Endothelial cell of umbilical vein (primary cell): ENCODE measurements at places on chromosomes 4 and X.

GRCh38 chrX:5976332-5976731 is 252.3 kb downstream of the NLGN4X start:
- no peak for DNase-seq

- peak; percentile 84 for DNase-seq
These were observed 11.2 kb upstream of the PDGFRA start for GRCh38 chr4:54217642-54218495.

DNA sequence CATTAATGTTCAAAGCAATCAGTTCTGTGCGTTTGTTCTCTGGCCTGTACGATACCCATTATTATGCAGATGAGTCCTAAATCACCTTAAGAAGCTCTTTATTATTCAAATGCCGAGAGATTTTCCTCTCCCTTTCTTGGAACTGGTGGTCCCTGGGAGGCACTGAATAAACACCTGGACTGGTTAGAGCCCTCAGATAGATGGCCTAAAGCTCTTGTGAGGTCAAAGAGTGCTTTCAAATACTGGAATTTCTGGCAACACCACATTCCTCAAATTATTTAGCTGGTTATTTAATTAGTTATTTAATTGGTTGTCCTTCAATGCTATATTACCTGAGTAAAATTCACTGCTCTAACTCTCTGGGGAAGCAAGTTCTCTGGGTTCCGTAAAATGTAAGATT is 3.0 kb downstream of the ARHGEF38 start:
- no peak for DNase-seq

DNA sequence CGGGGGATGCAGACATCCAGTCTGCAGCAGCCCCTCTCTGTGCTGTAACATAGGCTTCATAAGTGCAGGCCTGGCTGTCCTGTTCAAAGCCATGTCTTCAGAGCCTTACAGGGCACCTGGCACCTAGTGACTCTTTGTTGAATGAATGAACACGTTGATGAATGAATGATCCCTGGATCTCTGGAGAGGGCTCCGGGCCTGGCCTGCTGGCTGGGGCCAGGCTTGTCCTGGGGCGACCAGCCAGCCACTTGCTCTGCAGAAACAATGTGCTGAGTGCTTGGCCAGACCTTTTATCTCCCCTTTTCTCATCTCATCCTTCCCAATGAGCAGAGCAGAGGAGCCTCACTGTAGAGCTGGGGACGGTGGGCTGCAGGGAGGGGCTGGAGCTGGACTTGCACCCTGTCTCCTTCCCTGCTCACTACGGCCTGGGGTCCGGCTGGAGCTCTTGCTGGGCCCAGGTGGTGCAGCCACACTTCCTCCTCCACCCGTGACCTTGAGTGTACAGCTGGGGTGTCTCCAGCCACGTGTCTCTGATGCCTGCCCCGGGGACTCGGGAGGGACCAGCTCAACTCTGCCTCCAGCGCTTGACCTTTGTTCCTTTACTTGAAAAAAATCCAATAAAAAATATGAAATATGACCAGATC is 77.9 kb downstream of the PSAPL1 start:
- DNase-seq, result no peak

- DNase-seq, result peak; percentile 72
These were observed 160.9 kb upstream of the GIMD1 start for GRCh38 chr4:106529348-106530023.

- peak; percentile 73 for DNase-seq
These were observed 170.5 kb downstream of the SLC39A8 start for GRCh38 chr4:102174719-102175189.

GRCh38 chr4:172809319-172809718 is 359.3 kb upstream of the GALNT7 start:
- DNase-seq, result no peak

GRCh38 chrX:116276261-116276660 is 105.7 kb downstream of the AGTR2 start:
- DNase-seq, result no peak

- DNase-seq, result no peak
These were observed 19.2 kb upstream of the RHOH start for GRCh38 chr4:40177591-40177990.

DNA sequence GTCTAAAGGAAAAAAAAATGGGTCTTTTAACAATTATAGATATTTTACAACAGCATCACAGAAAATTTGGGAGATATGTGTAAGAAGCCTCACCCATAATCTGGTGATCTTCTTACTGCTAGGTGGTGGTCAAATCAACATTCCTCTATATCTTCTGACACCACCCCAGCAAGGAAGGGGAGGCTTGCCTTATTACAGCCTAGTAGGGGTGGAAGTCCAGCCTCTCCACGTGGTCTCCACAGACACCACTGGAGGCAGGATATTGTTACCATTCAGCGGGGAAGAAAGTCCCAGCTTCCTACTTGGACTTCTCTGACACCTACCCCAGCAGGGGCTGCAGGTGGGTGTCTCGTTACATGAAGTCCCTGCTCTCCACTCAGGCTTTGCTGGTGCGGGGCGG is 28.7 kb downstream of the PRPS1 start:
- DNase-seq, result no peak

DNA sequence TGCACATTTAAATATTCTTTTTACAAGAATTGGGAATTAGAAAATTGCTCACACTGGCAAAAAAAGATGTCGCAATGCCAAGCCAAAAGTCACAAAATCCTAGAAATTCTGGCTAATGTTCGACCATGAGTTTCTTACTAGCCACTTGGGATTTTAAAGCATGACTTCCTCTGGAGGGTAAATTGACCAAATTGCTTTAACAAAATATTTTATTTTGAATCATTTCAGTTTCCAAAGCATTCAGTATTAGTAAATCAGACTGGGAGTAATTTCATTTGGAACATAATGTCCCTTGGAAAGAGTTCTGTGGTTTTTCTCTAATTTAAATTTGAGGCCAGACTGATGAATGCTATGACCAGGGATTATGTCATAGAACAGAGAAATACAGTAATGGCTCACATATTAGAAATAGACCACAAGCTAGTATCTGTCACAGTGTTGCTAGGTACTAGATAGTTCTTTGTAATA is 7.6 kb upstream of the CXCL5 start:
- DNase-seq, result no peak

DNA sequence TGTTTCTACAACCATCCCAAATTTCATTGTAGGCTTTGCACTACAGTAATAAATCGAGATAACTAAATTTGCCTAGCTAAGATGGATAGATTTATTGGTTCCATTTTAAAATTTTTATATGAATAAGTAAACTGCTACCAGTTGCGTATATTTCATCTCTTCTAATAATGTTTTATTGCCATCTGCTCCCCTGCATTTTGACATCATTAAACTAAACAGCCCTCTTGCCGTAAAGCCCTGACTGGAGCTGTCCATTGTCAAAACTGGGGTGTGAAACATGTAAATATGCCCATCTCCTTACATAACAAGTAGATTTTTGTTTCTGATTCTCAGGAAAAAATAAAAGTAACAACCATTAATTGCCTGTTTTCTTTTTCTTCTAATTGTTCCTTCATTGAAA is 130.8 kb upstream of the BMPR1B start:
- DNase-seq, result no peak

DNA sequence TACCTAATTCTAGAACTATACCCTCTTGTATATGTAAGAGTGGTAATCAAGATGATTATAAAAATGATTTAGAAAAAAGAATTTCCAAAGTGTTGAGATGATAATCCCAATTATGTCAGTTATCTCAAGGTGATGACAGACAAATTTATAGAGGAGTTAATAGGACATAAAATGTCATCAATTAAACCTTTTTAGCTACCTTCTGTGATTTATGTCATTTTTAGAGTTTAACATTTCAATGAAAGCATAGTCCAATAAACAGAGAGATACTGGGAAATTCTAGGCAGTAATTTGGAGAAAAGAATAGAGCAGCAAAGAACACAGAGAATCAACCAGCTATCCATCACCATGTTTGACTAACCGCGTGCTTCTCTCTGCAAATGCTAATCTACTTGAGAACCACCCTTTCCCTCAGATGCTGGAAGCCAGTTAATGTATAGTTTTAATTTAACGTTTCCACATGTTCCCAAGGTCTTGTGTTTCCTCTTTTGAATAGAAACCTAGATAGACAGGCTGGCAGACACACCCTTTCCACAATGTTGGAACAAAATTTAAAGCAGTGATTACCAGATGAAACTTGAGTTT is 433.1 kb upstream of the FAM241A start:
- no peak for DNase-seq

- peak; percentile 49 for DNase-seq
These were observed 631.5 kb downstream of the RAB28 start for GRCh38 chr4:12852338-12853307.

DNA sequence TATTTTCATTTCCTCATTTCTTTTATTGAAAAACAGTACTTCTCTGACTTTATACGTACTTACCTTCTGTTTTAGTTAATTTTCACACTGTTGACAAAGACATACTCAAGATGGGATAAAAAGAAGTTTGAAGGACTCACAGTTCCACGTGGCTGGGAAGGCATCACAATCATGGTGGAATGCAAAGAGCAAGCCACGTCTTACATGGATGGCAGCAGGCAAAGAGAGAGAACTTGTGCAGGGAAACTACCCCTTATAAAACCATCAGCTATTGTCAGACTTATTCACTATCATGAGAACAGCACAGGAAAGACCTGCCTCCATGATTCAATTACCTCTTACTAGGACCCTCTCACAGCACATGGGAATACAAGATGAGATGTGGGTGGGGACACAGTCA is 20.7 kb upstream of the UGT2B15 start:
- DNase-seq, result no peak

GRCh38 chrX:46791927-46792809 is 33.2 kb upstream of the SLC9A7 start:
- DNase-seq, result peak; percentile 84

DNA sequence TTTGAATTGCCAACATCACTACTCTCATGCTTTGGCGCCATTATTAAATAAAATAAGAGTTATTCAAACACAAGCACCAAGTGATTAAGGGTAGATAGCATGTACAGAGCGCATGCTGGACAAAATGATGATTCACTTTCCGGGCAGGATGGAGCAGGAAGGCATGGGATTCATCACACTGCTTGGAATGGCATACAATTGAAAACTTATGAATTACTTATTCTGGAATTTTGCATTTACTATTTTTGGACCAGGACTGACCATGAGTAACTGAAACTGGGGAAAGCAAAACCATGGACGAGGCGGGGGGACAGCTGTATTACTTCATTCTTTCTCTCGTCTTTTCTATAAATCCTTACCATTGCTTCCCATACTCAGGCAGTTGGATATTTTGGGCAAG is 28.5 kb upstream of the FGF5 start:
- DNase-seq, result peak; percentile 77

GRCh38 chrX:115226929-115227328 is 7.0 kb downstream of the LRCH2 start:
- DNase-seq, result peak; percentile 17

DNA sequence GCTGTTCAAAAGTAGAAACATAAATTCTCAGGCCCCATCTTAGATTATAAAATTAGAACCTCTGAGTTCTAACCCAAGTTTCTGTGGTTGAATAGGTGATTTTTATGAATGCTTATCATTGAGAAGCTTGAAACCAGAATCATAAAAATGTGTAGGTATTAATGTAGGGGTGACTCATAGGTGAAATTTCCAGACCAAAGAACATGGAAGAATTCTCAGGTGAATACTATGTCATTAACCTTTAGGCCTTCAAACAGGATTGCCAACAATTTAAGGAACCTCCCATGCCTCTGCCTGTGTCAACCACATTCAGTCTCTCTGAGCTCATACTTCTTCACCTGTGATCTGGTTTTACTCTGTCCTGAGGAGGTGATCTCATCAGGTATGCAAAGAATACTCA is 177.8 kb downstream of the NPFFR2 start:
- DNase-seq, result no peak

- DNase-seq, result no peak
These were observed 257.3 kb upstream of the NEIL3 start for GRCh38 chr4:177052211-177052934.

DNA sequence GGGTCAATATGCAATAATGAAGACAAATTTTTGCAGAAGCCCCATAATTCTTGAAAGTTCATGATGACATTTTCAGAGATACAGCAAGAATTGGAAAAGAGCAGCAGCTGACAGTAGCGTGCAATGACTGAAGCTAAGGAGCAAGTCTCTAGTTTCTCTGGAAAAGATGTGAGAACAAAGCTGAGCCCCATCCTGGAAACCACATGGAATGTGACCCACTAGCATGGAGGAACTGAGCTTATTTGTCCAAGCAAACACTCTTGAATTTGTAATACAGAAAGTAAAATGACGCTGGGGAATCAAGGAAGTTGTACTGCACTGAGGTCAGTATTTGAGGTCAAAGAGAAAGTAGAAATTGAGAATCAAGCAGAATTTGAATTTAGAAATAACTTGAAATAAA is 1447.2 kb downstream of the FSTL5 start:
- no peak for DNase-seq

DNA sequence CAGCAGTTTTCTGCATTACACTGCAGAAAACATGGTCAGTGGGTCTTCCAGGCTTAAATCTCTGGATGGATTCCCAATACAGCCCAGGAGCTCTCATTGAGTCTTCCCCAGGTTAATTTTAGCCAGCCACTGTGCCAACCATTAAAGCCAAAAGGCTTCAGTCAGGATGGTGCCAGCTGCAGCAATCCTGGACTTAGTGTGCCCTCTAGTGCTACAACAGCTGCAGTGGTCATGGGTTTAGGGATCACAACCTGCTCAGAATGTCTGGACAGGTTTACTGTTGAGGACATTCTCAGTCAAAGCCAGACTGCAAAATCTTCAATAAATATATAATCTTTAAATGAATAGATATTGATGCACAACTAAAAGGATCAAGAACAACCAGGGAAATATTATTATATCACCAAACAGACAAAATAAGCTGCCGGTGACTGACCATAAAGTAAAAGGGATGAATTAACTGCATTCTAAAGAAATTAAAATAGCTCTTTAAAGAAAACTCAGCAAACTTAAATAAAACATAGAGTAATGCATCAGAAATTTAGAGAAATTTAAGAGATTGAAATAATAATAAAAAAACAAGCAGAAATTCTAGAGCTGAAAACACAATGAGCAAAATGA is 639.9 kb downstream of the SPOCK3 start:
- no peak for DNase-seq

GRCh38 chr4:132101526-132101925 is 1047.6 kb upstream of the PCDH10 start:
- DNase-seq, result no peak

DNA sequence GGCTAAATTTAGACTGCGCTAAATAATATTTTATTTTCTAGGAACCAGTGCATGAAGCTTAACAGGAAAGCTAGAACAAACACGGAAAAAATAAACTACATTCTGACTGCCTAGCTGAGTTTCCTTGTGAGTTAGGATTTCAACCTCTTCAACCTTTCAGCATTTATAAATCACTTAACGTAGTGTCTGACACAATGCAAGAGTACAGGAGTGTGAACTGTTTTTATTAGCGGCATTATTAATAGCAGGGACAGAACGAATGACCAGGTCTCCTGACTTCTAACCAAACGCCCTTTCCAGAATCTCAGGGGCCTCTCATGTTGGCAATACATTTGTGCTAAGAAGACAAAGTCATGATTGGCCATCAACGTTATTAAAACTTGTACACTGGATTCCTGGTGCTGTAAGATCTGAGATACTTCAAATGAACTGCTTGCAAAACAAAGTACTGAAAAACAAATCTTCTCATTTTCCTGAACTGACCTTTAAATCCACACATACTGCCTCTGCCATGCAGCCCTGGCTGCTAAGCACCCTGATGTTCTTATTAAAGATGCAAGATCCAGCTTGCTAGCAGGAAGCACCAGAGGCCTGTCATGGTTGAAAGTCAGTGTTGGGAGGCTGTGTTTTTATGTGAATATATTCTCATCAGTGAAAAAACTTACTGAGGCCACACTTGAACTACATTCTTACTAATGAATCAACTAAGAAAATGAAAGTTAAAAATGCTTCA is 380.4 kb upstream of the CPEB2 start:
- no peak for DNase-seq
